ENCODE measurements at places on chromosomes 6 and 20.
A peak's percentile ranks its signal among the peaks of the same experiment; 100 is the strongest.

- DNase-seq: no peak
Measured at GRCh38 chr6:142013287-142013686, 119.4 kb upstream of the GJE1 start.

- DNase-seq: no peak
Measured at GRCh38 chr6:4575714-4576113, 200.5 kb upstream of the CDYL start.

- DNase-seq: no peak
Measured at GRCh38 chr6:32432050-32432450, 7.6 kb upstream of the HLA-DRA start.

DNA sequence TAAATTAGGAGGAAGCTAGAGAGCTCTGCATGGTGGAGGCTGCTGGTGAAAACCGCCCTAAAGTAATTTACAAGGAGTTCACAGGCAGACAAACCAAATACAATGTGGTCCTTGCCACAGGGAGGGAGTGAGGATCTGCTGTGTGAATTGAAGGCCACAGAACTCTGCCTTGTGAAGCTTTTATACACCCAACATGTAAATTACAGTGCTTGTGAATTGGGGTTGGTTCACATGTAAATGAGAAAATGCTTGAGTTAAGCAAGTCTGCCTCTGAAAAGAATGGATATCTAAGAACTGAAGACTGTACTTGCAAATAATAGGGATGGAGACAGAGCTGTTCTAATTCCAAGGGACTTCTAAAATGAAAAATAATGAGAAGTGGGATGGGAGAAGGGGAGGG lies 194.2 kb downstream of the SLC35F1 start:
- no peak for DNase-seq

DNA sequence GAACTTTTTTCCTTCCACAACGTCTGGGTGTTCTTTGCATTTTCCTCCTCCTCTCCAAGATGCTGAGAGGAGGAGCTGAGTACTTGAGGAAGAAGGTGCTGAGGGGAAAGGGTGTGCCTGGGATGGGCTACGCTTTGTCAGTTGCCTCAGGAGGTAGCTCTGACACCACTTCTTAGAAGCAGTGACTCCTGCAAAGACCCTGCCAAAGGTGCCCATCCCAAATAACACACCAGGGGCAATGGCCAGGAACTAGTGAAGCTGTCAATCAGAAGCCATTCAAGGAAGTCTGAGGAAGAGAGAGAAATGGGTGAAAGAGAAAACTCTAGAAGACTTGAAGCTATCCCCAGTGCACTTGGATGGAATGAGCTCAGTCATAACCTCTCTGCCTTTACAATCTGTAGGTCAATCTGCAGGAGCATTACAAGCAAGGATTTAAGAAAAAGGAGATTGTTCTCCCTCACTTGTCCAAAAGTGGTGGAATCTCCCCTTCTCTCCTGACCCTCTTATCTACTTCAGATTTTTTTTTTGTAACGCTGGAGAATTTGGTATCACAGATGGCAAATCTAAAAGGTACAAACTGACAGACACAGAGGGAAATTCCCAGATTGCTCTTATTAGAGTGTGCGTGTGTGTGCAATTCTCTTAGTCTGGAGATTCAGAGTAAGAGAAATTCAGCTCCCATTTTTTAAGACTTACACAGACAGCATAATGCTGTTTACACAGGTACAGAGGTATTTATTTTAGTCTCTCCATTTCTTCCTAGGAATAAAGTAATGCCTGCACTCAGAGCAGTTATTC lies 242.6 kb downstream of the GMPR start:
- no peak for DNase-seq

- DNase-seq: no peak
Measured at GRCh38 chr6:1917626-1918371, 308.1 kb downstream of the FOXC1 start.

- no peak for DNase-seq
Measured at GRCh38 chr6:30325150-30325872, 1.4 kb upstream of the TRIM39 start.

- no peak for DNase-seq
Measured at GRCh38 chr6:80366051-80366450, 259.6 kb downstream of the BCKDHB start.

DNA sequence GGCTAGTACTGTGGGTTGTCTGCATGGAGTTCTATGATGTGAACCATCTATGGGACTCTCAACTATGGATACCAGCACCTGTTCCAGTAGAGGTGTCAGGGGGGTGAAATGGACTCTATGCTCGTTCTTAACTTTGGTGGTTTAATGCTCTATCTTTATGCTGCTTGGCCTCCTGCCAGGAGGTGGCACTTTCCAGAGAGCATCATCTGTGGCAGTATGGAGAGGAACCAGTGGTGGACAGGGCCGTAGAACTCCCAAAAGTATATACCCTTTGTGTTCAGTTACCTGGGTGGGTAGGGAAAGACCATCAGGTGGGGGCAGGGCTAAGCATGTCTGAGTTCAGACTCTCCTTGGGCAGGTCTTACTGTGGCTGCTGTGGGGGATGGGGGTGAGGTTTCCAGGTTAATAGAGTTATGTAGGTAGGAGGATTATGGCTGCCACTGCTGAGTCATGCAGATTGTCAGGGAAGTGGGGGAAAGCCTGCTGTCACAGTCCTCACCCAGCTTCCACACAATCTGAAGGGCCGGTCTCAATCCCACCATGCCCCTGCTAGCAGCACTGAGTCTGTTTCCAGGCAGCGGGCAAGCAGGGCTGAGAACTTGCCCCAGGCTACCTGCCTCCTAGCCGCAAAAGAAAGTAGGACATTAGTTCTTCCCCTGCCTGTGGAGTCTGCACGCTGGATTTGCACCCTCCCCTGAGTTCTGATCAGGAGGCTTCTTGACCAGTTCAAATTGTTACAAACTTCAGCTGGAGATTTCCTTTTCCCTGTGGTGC lies 284.0 kb downstream of the KCNQ5 start:
- DNase-seq: no peak

- peak; percentile 45 for DNase-seq
Measured at GRCh38 chr6:15389765-15390723, 144.2 kb downstream of the JARID2 start.
